T-helper 1 cell (primary cell): ENCODE measurements at places on chromosomes 12 and 14.

DNA sequence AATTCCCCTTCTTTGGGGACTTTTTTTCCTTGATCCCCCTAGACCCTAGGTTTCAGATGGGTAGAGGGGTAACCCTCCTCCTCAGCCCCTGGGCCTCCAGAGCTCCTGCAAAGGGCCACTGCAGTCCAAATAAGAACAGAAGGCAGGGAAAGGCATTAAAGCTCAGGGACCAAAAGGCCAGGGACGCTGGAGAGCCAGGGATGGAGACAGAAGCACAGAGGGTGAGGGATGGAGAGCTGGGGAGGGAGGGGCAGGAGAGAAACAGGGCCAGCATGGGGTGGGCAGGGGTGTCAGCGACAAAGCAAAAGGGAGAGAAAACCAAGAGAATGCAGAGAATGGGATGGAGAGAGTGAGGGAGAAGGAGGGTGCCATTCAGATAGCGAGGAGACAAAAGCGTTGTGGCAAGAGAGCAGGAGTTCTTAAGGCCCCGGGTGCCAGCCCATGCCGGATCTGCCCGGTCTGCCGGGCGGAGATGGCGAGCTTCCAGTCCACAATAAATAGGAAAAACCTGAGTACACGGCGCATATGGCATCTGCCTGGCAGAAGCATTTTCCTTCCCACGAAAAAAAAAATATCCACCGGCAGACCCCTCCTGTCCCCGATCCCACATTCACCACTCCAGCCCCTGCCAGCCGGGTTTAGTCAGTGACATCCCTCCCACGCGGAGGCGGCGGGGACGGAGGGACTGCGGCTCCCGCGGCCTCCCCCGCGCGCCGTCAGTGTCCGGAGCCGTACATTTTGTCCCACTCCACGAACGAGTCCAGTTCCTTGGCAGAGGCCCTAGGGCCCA is 28.6 kb downstream of the FIGNL2 start:
- no peak for DNase-seq

DNA sequence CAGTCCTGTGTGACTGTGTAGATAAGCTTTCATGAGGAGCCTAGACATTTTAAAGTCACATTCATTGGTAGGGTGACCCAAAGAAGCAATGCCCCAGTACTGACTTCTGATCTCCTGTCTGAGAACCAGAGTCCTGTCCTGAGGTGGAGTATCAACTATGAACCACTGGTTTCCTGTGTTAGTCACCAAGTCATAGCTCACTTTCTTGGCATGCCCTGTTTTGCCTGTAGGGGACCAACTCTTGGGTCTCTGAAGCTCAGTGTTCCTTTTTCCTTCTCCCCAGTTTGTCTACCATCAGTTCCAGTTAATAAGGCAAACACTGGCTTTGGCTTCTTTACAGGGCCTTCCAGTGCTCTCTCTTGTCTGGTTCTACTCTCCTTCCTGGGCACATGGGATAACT is 97.4 kb downstream of the C12orf75 start:
- DNase-seq: no peak

DNA sequence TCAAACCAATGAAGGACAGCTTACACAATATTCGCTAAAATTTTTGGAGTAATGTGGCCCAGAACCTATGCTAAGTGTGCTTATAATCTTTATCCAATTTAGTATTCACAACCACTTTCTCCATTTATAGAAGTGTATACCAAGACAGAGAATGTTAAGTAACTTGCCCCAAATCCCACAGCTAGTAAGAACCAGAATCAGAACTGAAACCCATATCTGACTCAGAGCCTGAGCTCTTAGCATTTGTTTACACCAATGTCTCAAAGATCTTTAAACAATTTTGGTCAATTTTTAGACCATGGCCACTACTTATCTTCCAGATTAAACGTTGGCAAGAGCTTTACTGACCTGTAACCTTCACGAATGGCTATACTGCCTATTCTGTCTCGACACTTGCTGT is 53.0 kb downstream of the PAPLN start:
- no peak for DNase-seq

GRCh38 chr12:9973949-9974348 is 2.7 kb downstream of the CLEC12A start:
- DNase-seq: no peak

DNA sequence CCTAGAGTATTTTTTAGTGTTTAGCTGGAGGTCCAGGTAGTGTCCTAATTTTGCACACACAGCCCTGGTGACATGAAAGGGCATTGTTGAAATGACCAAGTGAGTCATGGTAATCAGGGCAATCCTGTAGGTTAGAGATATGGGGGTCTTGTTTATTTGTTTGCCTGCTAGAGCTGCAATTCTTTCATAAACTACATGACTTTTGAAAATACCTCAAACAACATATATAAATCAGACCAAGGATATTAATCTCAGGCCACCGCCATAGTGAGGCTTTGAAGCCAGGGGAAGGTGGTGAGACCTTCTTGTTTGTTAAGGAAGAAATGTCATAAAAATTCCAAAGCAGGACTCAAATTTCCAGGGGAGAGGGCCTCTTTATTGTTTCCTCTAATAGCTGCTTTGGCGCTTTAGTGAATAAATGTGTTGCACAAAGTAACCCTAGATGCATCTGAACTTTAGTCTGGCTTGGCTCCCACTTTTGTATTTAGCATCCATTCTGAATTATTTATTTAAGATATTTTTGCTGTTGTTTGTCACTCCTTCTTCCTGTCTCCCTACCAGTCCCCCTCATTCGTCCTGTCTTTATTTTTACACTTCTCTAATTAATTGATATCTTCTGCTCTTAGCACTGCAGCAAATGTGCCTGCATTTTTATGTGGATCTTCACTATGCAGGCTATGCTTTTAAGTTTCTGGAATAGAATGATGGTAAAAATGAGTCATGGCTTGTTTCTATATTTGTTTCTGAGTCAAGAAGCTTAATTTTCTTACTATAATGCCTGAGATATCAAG is 430.3 kb downstream of the RAD51B start:
- DNase-seq: no peak

GRCh38 chr12:100401660-100402059 is 44.8 kb downstream of the SLC17A8 start:
- no peak for DNase-seq

DNA sequence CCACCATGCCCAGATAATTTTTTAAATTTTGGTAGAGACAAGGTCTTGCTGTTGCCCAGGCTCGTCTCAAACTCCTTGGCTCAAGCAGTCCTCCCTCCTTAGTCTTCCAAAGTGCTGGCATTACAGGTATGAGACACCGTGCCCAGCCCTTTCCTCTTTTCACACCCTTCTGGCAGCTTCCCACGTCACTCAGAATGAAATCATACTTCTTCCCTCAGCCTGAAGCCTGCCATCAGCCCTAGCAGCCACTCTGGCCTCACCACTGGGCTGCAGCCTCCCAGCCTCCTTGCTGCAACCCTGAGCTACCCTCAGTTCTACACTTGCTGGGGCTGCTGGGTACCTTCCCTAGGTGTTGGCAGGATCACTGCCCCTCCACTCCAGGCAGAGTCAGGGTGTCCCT is 18.2 kb downstream of the ANKRD9 start:
- DNase-seq: no peak

GRCh38 chr12:111185889-111186227 is 183.0 kb downstream of the PHETA1 start:
- no peak for DNase-seq

DNA sequence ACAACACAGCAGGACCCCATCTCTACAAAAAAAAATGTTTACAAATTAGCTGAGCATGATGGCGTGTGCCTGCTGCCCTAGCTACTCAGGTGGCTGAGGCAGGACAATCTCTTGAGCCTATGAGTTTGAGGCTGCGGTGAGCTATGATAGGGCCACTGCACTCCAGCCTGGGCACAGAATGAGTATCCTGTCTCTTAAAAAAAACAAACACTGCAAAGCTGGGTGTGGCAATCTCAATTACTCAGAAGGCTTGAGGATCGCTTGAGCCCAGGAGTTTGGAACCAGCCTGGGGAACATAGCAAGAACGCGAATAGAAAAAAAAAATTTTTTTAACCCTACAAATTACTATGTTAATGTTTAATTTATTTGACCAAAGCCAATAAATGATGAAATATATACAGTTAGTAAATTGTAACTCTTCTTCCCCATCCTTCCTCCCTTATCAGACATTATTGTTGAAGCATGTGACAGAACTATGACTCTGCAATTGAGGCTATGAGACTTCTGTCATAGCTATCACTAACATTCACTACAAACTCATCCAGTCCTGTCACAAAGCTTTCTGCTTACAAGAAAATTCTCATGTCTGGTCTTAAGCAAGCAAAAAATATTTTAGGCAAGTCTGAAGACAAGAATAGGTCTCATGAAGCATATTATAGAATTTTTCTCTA is 9.8 kb downstream of the BTBD7 start:
- no peak for DNase-seq

DNA sequence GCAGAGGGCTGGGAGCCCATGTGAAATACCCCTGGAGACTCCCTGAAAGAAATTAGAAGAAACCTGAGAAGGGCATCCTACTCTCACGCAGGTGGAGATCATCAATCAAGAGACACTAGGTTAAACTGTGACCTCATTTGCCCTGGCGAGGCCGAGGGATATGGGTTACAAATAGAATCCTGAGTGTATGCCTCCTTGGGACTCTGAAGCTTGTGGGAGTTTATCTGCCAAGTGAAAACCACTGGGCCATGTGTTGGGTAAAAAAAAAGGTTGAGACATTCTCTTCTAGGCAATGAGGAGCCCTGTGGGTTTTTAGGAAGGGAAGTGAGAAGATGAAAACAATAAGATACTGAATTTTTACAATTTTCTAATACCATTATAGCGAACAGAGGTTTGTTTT is 160.7 kb upstream of the ARID2 start:
- no peak for DNase-seq

GRCh38 chr12:54304187-54304810 is 3.5 kb upstream of the NFE2 start:
- DNase-seq: no peak

DNA sequence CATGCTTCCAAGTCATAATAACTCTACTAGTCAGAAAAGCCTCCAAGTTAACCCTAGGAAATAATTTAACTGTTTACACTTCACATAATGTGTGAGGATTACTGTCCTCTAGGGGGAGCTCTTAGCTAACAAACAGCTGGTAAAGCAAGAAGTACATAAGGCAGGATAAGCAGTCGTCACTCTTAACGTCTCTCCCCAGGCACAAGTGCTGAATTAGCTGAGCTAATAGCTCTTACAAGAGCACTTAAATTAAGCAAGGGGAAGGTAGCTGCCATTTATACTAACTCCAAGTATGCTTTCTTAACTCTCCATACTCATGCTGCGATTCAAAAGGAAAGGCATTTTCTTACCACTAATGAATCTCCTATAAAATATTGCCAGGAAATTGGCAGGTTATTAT is 79.3 kb upstream of the TSPAN11 start:
- DNase-seq: peak; percentile 72

DNA sequence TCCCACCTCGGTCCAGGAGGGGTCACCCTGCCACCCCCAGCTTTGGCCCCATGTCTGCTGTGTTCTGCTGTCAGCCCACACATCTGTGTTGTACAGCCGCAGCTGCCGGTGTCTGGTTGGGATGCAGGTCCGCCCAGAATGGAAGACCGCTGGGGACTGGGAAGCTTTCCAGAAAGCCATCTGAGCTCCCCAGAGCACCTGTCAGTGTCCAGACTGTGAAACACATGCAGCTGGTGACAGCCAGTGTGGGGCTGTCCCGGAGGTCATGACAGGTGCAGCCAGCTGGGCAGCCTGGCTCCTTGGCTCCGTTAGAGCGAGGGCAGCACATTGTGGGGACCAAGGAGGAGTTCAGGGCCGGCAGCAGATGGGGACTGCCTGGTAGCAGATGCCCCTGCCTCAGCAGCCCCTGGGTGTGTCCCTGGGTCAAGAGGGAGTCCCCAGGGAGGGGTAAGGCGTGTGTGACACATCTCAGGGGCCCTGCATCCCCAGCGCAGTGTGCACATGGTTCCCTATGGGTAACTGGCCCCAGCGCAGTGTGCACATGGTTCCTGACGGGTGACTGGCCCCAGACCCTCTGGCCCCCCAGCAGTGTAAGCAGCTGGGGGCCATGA is 16.4 kb downstream of the CEP170B start:
- peak; percentile 11 for DNase-seq

DNA sequence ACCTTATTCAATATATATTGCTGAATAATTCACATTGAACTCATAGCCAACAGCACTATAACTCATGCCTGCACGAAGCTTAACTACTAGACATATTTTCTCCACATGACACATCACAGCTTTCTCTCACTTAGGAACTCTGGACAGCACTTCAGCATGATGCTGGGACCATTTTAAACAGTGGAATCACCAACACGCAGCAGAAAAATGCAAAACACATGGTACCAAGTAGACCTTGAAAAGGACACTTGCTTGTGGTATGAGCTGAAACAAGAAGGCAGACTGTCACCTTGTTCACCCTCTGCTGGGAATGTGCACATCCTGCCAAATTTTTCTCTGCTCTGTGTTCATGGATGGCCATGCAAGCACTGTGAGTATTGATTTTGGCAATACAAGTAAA is 34.8 kb upstream of the CD9 start:
- DNase-seq: no peak

DNA sequence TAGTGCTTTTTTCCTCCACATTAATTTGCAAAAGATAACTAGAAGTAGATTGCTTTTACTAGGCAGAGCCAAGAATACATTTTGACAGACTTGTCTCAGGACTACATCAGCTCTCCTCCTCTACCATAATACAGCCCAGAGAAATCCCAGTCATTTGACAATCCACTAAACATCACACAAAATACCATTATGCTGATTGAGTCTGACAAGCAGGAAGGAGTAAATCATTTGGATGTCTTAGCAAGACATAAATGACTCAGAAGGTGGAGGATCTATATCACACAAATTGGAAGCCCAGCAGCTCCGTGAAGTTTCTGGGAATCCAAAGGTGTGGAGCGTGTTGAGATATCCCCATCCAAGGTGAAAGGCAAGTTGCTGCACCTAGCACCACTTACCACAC is 75.4 kb upstream of the FKBP4 start:
- no peak for DNase-seq

DNA sequence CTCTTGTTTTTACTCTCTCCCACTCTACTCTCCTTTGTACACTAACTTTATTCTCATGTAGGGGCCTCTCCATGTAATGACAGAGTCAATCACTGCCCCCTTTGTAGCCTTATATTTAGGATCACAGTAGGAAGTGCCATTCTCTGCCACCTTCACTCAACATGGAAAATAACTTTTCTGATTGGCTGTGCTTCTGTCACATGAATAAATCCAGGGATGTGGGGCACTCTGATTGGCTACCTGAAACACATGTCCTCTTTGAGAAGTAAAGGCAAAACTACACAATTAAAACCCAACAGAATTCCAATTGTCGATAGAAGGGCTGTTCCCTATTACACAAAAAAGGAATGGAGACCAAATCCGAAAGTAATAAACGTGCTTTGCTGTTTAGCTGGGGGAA is at the start of gene RNASE9:
Gene RNASE9 (minus strand): TSS at position 87 of the 400 bp plus-strand sequence.
- no peak for DNase-seq
